ENCODE measurements at places on chromosomes 3 and 15.
A peak's percentile ranks its signal among the peaks of the same experiment; 100 is the strongest.

GRCh38 chr3:70550723-70551319, 238.4 kb upstream of the MDFIC2 start:
- DNase-seq: peak; percentile 87

DNA sequence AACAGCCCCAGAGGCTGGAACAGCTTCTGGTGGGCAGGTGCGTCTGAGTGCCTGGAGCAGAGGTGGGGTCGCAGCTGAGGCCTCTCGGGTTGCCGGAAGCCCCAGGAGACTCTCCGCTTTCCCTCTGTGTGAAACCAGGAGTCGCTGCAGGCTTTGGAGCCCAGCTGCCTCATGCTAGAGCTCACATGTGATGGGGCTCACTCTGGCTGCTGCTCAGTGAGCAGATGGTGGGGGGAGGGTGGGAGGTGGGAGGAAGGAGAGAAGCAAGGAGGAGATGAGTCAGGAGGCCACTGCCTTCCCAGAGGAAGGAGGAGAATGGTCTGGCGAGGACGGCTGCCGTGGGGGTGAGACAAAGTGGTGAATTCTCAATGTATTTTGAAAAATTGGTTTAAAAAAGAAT, 290.1 kb upstream of the CHRNA7 start:
- DNase-seq: no peak

- no peak for DNase-seq
Observed at GRCh38 chr15:48309740-48310139, 21.5 kb upstream of the DUT start.

DNA sequence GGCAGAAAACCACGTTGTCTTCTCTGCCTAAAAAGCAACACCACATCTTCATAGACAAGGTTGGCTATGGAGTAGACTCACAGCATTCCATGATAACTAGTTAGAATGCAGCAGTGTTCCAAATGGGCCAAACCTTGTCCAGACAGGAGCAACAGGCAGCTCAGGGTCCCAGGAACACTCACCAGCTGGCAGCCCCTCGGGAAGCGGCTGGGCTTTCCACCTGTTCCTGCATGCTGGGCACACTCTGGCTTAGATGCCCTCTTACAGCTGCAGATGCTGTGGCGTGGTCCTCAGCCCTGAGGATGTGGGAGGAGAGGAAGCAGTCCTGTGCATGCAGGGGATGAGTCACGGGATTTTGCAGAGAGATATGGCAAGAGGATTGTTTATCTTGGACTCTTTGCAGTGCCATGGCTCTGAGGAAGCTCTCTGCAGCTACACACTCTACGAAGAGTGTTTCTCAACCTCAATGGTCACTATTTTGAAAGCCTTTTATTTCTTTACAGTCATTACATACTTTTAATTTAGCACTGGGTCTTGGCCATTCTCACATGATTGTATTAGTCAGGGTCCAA, 11.3 kb downstream of the NRROS start:
- DNase-seq: peak; percentile 45

GRCh38 chr3:53938645-53939044, 47.0 kb upstream of the SELENOK start:
- DNase-seq: peak; percentile 42

DNA sequence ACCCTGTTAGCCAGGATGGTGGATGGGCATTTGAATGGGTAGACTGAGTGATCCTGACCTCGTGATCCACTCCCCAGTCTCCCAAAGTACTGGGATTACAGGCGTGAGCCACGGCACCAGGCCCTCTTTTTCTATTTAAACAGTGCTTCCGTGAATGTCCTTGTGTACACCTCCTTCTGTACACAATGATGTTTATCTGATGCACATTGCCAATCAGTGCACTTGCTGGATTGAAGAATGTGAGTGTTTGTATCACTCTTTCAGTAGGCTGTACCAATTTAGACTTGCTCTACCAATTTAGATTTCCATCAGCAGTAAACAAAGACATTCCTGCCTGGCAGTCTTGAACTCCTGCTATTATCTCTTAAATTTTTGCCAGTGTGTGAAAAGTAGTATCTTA, 8.9 kb upstream of the ZNF619 start:
- DNase-seq: no peak
